ENCODE measurements at places on chromosomes 5 and 9. TPM values are rescaled to one million over a fixed set of nuclear protein-coding genes. Genes with fewer than 3 reads are reported as not detected.
A peak's percentile ranks its signal among the peaks of the same experiment; 100 is the strongest.

GRCh38 chr9:131868766-131869165, 128.9 kb upstream of the RAPGEF1 start:
- peaks cover 3% of the 10 kb centered on the region for H3K36me3 ChIP-seq
- H3K4me3 ChIP-seq: no peak overlapping the region
- no peaks in the 10 kb centered on the region for H3K27me3 ChIP-seq
- no peak for DNase-seq

- peaks cover 2% of the 10 kb centered on the region for H3K36me3 ChIP-seq
- peak overlapping the region; percentile 51 for H3K4me3 ChIP-seq
- no peak overlapping the region for H3K27ac ChIP-seq
- peaks cover 14% of the 10 kb centered on the region for H3K4me1 ChIP-seq
These were observed 235.8 kb downstream of the ROR2 start for GRCh38 chr9:91714020-91714806.

DNA sequence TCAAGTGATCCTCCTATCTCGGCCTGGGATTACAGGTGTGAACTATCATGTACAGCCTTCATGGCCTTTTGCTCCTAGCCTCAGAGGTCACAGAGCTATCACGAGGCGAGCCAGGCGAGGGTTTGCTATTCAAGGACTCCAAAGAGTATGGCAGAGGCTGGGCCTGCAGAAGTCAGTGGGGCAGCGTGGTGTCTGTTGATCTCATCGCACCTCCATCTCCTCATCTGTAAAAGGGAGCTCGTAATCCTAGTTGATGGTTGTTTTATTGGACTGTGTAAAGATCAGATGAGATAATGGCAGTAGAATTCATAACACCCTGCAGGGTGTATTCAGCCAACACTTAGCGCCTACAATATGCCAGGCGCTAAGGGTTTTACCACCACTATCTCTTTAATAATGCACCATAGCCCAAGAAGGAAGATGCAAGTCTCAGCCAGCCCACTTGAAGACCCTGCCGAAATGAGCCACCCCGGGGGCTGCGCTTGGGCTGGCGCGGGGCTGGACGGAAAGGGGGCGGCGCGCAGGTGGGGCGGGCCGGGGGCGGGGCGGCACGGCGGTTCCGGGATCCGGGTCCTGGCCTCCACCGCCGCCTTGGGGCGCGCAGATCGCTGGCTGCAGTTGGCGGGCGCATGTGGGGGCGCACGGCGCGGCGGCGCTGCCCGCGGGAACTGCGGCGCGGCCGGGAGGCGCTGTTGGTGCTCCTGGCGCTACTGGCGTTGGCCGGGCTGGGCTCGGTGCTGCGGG, at the start of gene GALNT12:
Gene GALNT12 (plus strand): TSS at position 601 of the 744 bp plus-strand sequence. CDS start 29 bp downstream, at position 630.
- peaks cover 10% of the 10 kb centered on the region for H3K27me3 ChIP-seq
- peak within 1 kb of the TSS; percentile 64 for H3K27ac ChIP-seq
- peaks cover 34% of the 10 kb centered on the region for H3K4me1 ChIP-seq
- peak; percentile 75 for DNase-seq

DNA sequence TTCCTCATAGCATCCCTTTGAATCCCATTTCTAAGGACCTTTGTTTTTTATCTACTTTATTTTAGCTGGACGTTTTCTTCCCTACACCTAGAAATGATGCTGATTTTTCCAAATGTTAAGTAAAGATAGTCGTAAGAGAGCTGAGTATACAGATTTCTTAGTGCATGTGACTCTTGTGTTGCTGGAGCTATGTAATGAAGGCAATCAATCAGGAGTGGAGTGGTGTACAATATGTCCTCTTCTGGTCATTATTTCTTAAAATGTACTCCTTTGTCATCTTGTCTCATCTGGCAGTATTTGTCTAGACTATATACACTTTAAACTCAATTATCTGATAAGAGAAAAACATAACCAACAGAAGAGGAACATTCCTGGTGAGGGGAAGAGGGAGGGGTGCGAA, 13.5 kb downstream of the GAPT start:
- H3K27ac ChIP-seq: no peak overlapping the region
- H3K36me3 ChIP-seq: no peaks in the 10 kb centered on the region
- H3K27me3 ChIP-seq: no peaks in the 10 kb centered on the region

GRCh38 chr5:119264186-119264585, 91.6 kb upstream of the TNFAIP8 start:
- no peak overlapping the region for H3K4me3 ChIP-seq
- no peaks in the 10 kb centered on the region for H3K27me3 ChIP-seq

GRCh38 chr5:177096162-177097015, 9.7 kb downstream of the FGFR4 start:
- DNase-seq: no peak
- H3K4me1 ChIP-seq: no peaks in the 10 kb centered on the region
- H3K4me3 ChIP-seq: no peak overlapping the region
- H3K27me3 ChIP-seq: peaks cover 3% of the 10 kb centered on the region
- H3K36me3 ChIP-seq: no peaks in the 10 kb centered on the region

GRCh38 chr5:9834871-9835770, 205.0 kb upstream of the TAS2R1 start:
- H3K4me3 ChIP-seq: no peak overlapping the region
- no peaks in the 10 kb centered on the region for H3K36me3 ChIP-seq
- no peak overlapping the region for H3K27ac ChIP-seq

DNA sequence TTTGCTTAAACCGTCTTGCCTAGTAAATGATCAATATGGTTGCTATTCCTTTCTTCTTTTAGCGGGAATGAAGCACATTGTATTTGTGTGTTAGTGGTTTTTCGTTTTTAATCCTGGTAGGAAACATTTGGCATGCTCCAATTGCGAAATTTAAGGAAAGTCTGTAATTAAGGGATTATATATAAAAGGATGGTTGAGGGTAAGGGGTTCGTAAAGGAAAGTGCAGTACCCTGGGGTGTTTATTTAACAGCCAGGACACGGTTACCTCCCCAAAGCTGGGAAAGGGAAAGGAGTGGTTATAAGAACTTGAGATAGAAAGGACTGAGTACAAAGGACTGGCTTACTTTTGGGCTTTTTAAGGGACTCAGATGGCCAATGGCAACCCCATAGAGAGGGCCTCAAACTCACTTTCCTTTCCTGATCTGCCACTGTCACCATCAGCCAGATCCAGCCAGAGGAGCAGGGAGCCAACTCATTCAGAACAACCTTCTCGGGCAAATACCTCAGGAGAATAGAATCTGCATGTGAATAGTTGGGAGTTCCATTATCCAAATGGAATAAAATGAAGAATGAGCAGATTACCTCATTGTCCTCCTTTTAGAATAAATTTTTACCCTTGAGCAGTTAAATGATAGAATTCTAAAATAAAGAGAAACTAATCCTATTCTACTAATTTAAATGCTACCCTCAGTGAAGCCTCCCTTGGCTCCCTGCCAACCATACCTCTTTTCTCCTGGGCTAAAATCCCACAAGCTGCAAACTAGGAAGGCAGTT, 117.7 kb downstream of the SNCAIP start:
- H3K4me1 ChIP-seq: no peaks in the 10 kb centered on the region
- H3K36me3 ChIP-seq: no peaks in the 10 kb centered on the region
- H3K27me3 ChIP-seq: peaks cover 4% of the 10 kb centered on the region
- H3K4me3 ChIP-seq: no peak overlapping the region

- H3K27me3 ChIP-seq: no peaks in the 10 kb centered on the region
- peaks cover 7% of the 10 kb centered on the region for H3K36me3 ChIP-seq
- no peak overlapping the region for H3K4me3 ChIP-seq
- DNase-seq: no peak
These were observed 73.1 kb downstream of the COL15A1 start for GRCh38 chr9:99016681-99017387.

DNA sequence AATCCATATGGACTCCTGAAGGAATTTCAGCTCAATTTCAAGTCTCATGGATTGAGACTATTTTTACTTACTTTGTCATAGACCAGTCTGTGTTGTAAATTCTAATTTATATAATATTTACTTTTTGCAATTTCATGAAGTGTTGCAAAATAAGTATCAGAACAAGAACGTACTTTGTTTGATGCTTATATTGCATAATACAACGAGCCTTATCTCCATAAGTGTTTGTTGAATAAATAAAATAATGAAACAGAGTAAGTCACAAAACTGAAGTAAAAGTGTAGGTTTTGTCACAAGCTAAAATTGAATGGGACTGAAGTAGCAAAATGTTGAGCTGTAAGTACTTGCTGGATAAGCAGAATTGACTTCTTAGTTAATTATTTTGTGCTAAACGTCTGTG, 3.0 kb upstream of the LIFR start:
- H3K36me3 ChIP-seq: no peaks in the 10 kb centered on the region
- DNase-seq: no peak
- H3K4me3 ChIP-seq: no peak overlapping the region
- H3K27ac ChIP-seq: no peak overlapping the region

GRCh38 chr9:29437526-29437925, 1864.2 kb upstream of the C9orf72 start:
- H3K27ac ChIP-seq: no peak overlapping the region
- no peak overlapping the region for H3K4me3 ChIP-seq
- DNase-seq: no peak
- no peaks in the 10 kb centered on the region for H3K27me3 ChIP-seq
- no peaks in the 10 kb centered on the region for H3K4me1 ChIP-seq
- no peaks in the 10 kb centered on the region for H3K36me3 ChIP-seq

- no peaks in the 10 kb centered on the region for H3K27me3 ChIP-seq
- peaks cover 7% of the 10 kb centered on the region for H3K4me1 ChIP-seq
- no peak for DNase-seq
- H3K4me3 ChIP-seq: no peak overlapping the region
- H3K36me3 ChIP-seq: peaks cover 17% of the 10 kb centered on the region
These were observed 69.6 kb upstream of the LRRTM2 start for GRCh38 chr5:138944527-138945322.

DNA sequence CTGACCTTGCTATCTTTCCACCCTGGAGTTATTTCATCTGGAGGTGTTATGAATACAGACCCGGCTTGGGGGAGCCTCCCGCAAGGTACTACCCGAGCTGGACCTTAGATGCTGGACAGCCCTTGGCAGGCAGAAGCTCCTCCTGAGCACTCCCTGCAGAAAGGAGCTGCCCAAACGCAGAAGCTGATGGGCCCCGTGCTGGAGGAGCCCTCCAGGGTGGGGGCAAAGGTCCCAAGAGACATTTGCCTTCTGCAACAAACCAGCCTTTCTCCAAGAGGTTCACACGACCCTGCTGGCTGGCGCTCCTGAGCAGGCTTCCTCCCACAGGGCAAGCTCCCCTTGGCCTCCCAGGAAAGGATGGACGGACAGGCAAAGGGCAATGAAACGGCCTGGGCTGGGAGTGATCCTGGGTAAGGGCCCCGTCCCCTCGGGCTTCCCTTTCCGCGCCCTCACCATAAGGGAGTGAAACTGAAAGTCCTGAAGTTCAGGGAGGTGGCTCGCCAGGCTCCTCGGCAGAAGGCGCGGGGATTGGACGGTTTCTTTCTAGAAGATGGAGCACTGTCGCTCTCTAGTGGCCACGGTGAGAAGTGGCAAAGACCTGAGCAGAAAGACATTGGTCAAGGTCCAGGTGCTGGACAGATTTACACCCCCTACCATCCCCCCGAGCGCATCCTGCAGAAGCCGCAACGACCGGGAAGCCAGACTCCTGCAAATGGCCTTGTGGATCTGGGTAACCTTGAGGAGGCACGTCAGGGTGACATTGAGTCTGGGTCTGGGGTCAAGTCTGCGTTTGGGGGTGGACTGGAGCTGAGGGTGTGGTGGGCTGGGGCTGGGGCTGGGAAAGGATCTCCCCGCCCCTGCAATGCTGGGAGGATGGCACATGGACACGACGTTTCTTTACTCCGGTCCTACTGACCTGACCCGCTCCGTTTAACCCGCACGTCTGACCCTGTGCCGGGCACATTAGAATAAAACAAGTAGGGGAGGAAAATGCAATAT, 56.4 kb downstream of the NEURL1B start:
- peak overlapping the region; percentile 83 for H3K27ac ChIP-seq
- H3K4me1 ChIP-seq: peaks cover 5% of the 10 kb centered on the region
- DNase-seq: peak; percentile 81
- peak overlapping the region; percentile 80 for H3K4me3 ChIP-seq
- no peaks in the 10 kb centered on the region for H3K36me3 ChIP-seq
- peaks cover 17% of the 10 kb centered on the region for H3K27me3 ChIP-seq

- H3K27me3 ChIP-seq: peaks cover 12% of the 10 kb centered on the region
- no peaks in the 10 kb centered on the region for H3K4me1 ChIP-seq
- no peak overlapping the region for H3K27ac ChIP-seq
- DNase-seq: no peak
- H3K4me3 ChIP-seq: no peak overlapping the region
- H3K36me3 ChIP-seq: no peaks in the 10 kb centered on the region
These were observed 29.5 kb downstream of the MAMDC2 start for GRCh38 chr9:70073193-70073592.

GRCh38 chr9:109880276-109881169, 100.5 kb downstream of the PALM2AKAP2 start:
- DNase-seq: peak; percentile 4
- H3K27ac ChIP-seq: no peak overlapping the region
- H3K36me3 ChIP-seq: no peaks in the 10 kb centered on the region
- no peaks in the 10 kb centered on the region for H3K27me3 ChIP-seq
- H3K4me1 ChIP-seq: no peaks in the 10 kb centered on the region

DNA sequence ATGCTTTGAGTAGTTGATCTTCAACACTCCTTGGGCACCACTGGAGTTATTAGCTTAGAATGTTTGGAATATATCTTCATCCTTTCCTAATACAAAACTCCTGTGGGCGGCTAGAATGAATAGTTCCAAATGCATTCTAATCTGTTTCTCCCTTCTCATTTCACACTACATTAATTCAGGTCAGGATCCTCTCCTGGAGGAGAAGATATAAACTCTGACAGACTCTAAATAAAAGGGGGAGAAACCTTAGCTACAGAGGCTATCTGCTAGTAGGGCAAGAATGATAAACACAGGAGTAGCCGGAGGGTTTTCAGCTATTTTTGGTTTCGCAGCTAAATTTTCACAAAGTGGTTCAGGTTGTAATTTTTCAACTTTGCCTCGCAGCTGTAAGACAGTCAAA, 45.2 kb upstream of the FAM240B start:
- H3K27ac ChIP-seq: no peak overlapping the region
- DNase-seq: no peak
- no peaks in the 10 kb centered on the region for H3K4me1 ChIP-seq
- H3K36me3 ChIP-seq: no peaks in the 10 kb centered on the region
- no peak overlapping the region for H3K4me3 ChIP-seq
- peaks cover 32% of the 10 kb centered on the region for H3K27me3 ChIP-seq

DNA sequence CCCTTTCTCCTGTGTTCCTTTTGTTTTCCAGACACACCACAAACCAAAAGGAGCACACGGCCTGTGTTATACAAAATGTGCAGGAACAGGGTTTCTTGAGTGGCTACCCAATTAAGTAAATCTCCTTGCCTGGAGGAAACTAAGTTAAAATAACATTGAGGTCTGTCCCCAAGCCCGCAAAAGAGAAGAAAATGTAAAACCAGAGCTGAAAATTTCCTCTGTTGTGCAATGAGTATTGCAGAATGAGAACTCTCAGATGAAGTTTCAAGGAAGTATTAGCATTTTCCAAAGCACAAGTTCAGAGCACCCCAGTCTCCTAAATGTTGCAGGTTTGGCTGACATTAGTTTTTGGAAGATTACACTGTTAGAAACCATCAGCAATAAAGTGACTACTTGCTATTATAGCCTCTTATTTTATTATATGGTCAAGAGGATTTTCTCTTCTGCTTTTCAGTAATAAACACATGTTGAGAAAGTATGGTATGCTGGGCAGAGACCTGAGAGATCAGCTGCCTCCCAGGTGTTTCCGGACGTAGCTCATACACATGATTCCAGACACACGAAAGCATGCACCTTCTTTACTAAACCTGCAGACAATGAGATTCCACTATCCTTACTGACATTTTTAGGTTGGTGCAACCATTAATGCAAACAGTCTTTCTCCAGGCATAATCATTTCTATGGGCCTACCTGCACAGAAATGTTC, 161.3 kb downstream of the SNCAIP start:
- no peaks in the 10 kb centered on the region for H3K36me3 ChIP-seq
- H3K4me1 ChIP-seq: no peaks in the 10 kb centered on the region
- DNase-seq: no peak
- no peak overlapping the region for H3K27ac ChIP-seq

The CENPH gene
- total RNA-seq: 81.1 TPM

The IL13 gene
- total RNA-seq: 0.72 TPM

The GBGT1 gene
- 1.6 TPM for total RNA-seq

The NDFIP1 gene
- total RNA-seq: 100 TPM
